ENCODE measurements at places on chromosomes 6 and 20. TPM values are rescaled to one million over a fixed set of nuclear protein-coding genes. Genes with fewer than 3 reads are reported as not detected.

MUC22 gene
- total RNA-seq = not detected

LRRC73 gene
- total RNA-seq = 0.30 TPM

TSHZ2 gene
- 15.3 TPM for total RNA-seq

MYLK2 gene
- not detected for total RNA-seq

Data from smooth muscle cell of the coronary artery (primary cell).